Upper lobe of right lung (tissue), 1 donor: ENCODE measurements at places on chromosomes 11 and 22. TPM values are rescaled to one million over a fixed set of nuclear protein-coding genes. Genes with fewer than 3 reads are reported as not detected.

- no peaks in the 10 kb centered on the region for H3K27me3 ChIP-seq
- H3K4me3 ChIP-seq, result no peak overlapping the region
- no peak for DNase-seq
- H3K4me1 ChIP-seq, result no peaks in the 10 kb centered on the region
- no peak overlapping the region for H3K27ac ChIP-seq
- no peaks in the 10 kb centered on the region for H3K36me3 ChIP-seq
These were observed 345.8 kb downstream of the CNTN5 start for GRCh38 chr11:99366546-99366945.

DNA sequence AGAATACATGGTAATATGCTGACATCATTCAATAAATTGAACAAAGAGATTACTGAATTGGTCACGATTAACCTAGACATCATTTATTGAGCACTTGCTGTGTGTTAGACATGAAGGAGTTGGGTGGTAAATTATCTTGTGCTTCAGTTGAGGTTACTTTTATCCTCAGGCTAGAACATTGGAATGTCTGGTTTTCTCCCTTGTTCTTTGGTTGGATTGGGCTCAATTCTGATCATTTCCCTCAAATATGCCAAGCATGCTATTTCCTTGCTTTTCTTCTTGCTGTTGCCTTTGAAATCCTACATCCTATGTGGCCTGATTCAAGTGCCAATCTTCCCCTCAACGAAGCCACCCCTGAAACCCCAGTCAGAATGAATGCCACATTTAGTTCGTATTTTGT is 65.8 kb downstream of the DEUP1 start:
- no peaks in the 10 kb centered on the region for H3K4me1 ChIP-seq
- no peak for DNase-seq
- H3K4me3 ChIP-seq, result no peak overlapping the region
- no peak overlapping the region for H3K27ac ChIP-seq
- H3K36me3 ChIP-seq, result no peaks in the 10 kb centered on the region

DNA sequence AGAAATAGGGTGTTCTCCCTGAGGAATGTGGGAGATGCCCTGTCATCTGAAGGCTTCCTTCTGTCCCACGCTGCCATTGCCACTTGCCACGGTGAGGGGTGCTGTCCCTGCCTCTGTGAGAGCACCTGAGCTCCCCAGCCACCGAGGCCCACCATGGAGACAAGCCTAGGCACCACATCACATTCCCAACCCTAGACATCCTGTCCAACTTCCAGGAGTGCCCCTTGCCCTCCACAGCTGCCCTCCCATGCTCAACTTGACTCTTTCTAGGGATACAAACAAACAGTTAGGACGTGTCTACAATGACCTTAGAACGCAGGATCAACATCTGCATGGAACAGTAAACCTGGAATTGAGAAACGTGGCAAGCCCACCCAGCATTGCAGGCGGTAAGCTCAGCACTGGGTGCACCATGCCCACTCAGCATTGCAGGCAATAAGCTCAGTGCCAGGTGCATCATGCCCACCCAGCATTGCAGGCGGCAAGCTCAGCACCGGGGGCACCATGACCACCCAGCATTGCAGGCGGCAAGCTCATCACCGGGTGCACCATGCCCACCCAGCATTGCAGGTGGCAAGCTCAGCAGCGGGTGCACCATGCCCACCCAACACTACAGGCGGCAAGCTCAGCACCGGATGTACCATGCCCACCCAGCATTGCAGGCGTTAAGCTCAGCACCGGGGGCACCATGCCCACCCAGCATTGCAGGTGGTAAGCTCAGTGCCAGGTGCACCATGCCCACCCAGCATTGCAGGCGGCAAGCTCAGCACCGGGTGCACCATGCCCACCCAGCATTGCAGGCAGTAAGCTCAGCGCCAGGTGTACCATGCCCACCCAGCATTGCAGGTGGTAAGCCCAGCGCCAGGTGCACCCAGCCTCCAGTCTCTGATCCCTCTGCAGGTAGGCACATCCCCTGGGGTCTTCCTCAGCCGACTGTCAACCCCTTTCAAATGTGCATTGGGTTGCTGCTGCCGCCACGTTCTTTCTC is 1463.9 kb downstream of the TBC1D22A start:
- no peak overlapping the region for H3K4me3 ChIP-seq
- DNase-seq, result no peak
- H3K27ac ChIP-seq, result no peak overlapping the region

DNA sequence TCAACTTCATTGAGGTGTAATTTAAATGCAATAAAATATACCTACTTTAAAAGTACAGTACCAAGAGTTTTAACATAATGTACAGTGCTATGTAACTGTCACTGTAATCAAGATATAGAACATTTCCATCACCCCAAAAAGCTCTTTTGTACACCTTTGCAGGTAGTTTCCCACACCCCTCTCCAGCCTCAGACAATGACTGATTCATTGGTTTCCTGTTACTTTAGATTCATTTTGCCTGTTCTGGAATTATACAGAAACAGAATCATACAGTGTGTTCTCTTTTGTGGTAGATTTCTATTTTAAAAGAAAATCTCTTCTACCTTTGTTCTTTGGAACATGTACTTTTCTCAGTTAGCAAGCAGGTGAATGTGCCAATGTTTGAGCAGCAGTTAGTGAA is 38.2 kb downstream of the SHISA8 start:
- H3K36me3 ChIP-seq, result peaks cover 94% of the 10 kb centered on the region
- DNase-seq, result no peak
- no peaks in the 10 kb centered on the region for H3K4me1 ChIP-seq
- no peaks in the 10 kb centered on the region for H3K27me3 ChIP-seq
- H3K4me3 ChIP-seq, result no peak overlapping the region

DNA sequence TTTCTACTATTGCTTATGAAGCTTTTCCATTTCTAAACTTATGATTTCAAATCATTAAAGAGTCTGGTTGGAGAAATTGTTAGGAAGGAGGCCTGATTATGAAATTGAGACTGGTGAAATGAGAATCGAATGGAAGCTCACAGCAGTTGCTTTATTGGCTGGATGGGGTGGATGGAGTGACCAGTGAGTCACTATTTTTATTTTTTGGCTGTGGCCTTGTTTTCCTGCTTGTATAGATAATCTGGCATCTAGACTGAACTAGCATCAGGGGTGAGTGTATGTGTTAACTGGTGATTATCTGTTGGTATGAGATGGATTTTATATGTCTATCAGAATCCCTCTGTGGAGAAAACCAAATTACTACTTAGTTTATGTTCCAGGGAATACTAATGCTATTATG is 36.2 kb downstream of the UVRAG start:
- no peak overlapping the region for H3K4me3 ChIP-seq
- peak overlapping the region; percentile 32 for H3K27ac ChIP-seq
- no peaks in the 10 kb centered on the region for H3K27me3 ChIP-seq
- H3K4me1 ChIP-seq, result peaks cover 19% of the 10 kb centered on the region
- no peak for DNase-seq

DNA sequence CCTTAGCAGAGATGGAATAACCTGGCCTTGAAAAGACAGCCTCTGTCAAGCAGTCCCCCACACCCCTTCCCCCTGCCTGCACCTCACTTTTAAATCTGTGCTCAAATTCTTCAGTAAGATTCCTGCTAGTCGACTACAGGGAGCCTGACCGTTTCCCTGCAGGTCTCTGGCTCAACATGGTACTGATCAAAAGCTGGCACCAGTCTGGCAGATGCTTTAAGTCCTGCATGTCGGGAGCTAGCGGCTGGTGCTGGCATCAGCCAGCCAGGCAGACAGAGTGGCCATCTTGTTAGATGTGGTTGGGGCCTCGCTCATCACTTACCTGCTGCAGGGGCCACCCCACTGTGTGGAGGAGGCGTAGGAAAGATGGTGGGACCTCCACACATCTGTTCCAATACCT is 204.4 kb upstream of the SORL1-AS1 start:
- H3K4me1 ChIP-seq, result peaks cover 9% of the 10 kb centered on the region
- DNase-seq, result no peak
- H3K27me3 ChIP-seq, result no peaks in the 10 kb centered on the region
- no peak overlapping the region for H3K4me3 ChIP-seq
- H3K36me3 ChIP-seq, result no peaks in the 10 kb centered on the region

DNA sequence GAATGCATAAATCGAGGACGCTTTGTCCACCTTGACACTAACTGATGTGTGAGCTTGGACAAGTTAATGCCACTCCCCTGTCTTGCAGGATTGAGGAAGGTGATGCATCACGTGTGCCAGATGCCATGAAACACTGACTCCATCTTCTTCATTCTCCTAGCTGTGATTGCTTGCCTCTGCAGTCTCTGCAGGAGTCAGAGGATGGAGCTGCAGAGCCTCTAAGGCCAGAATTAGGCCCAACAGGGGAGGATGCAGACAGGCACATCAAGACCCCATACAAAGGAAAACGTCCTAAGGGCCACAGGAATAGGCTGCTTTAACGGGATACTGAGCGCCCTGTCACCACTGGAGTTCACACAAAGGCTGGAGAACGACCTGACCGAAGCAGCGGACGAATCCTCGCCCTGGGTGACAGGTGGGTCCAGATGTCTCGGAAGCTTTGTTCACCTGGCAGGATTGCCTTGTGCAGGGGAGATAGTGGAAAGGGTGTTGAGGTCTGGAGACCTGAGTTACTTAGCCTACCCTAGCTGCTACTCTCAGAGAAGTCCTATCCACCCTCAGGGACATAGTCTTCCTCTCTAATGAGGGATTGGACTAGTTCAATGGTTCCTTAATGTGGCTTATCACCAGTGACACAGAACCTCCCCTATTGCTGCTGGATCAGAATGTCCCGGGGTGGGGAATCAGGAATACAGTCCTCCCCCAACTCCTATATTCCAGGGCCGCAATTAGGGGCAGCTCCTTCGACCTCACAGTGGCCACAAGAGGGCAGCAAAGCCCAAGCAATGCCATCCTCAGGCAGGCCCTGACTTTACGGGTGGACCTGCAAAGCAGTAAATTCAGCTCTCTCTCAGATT is 32.4 kb downstream of the DBX1 start:
- H3K27me3 ChIP-seq, result peaks cover 6% of the 10 kb centered on the region
- H3K4me3 ChIP-seq, result no peak overlapping the region
- peak; percentile 83 for DNase-seq
- no peaks in the 10 kb centered on the region for H3K36me3 ChIP-seq

DNA sequence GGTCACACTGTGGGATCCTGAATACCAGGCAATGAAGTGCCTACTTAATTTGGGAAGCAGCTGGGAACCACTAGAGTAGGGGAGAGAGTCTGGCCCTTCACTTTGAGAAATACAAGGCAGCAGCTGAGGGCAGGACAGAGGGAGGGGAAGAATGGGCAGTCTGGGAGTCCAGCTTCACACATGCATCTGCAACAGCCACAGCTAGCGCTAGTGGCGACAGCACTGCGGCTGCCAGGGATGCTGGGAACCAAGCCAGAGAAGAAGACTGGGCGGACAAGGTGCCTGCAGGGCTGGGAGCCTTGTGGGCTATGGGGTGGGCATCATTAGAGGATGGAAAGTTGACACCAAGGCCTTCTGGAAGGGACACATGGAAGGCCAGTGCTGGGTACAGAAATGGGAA is 15.8 kb downstream of the SCUBE2 start:
- H3K36me3 ChIP-seq, result no peaks in the 10 kb centered on the region
- no peaks in the 10 kb centered on the region for H3K27me3 ChIP-seq
- no peak overlapping the region for H3K27ac ChIP-seq
- no peak overlapping the region for H3K4me3 ChIP-seq

GRCh38 chr22:48939441-48940265 is 888.0 kb downstream of the BRD1 start:
- H3K36me3 ChIP-seq, result no peaks in the 10 kb centered on the region
- H3K27ac ChIP-seq, result no peak overlapping the region
- peak; percentile 28 for DNase-seq
- H3K4me1 ChIP-seq, result no peaks in the 10 kb centered on the region
- H3K27me3 ChIP-seq, result no peaks in the 10 kb centered on the region

GRCh38 chr11:66340596-66341501 is 4.1 kb downstream of the BRMS1 start:
- no peaks in the 10 kb centered on the region for H3K27me3 ChIP-seq
- no peak overlapping the region for H3K4me3 ChIP-seq
- peaks cover 35% of the 10 kb centered on the region for H3K36me3 ChIP-seq
- peaks cover 30% of the 10 kb centered on the region for H3K4me1 ChIP-seq
- no peak overlapping the region for H3K27ac ChIP-seq
- DNase-seq, result peak; percentile 57

- no peak overlapping the region for H3K4me3 ChIP-seq
- peaks cover 21% of the 10 kb centered on the region for H3K4me1 ChIP-seq
- no peaks in the 10 kb centered on the region for H3K36me3 ChIP-seq
- H3K27ac ChIP-seq, result no peak overlapping the region
- DNase-seq, result no peak
These were observed 26.3 kb downstream of the PRCP start for GRCh38 chr11:82873919-82874333.

DNA sequence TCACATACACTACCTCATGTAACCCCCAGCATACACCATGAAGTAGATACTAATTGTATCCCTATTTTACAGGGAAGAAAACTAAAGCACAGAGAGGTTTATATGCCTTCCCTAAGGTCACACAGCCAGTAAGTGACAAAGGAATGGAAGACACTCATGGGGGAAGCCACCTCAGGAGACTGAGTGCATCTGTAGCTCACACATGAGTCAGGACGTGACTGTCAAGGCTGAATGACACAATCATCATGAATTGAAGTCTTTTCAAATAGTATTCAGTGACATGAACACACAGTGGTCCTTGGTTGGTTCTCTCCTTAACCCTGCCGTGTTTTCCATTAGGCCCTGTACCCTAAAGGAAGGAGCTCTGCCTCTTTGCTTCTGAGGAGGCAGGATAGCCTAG is 463.0 kb downstream of the NTM start:
- no peaks in the 10 kb centered on the region for H3K36me3 ChIP-seq
- H3K27ac ChIP-seq, result no peak overlapping the region
- H3K4me3 ChIP-seq, result no peak overlapping the region
- no peak for DNase-seq
- no peaks in the 10 kb centered on the region for H3K27me3 ChIP-seq
- H3K4me1 ChIP-seq, result no peaks in the 10 kb centered on the region

DNA sequence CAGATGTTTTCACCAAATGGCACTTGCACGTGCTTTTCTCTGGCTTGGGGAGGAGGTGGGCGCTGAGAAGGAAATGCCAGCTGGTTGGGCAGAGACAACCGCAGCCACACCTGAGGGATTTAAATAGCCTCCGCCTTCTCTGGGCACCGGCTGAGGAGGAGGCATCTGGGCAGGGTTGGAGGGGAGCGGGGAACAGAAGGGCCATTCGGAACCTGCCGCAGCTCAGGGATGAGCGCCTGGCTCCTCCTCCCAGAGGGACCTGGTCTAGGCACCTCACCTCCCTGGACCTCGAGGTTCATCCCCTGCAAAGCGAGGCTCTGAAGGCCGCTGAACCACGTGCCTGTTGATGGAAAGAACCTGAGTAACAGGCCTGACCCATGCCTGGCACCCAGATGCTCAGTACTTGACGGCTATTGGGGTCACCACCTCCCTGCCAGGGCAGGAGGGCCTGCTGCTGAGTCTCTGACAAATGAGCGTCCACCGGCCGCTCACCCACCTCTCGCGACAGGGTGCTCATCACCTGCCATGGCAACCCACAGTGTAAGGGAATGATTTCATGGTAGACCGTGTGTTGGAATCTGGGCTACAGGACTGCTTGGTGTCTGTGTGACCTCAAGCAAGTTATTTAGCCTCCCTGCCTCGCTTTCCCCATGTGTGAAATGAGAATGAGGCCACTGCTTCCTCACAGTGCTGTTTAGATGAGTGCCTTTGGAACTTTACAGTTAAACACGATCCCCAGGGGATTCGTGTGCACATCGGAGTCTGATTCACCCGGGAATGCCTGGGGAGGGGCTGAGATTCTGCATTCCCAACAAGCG is 2.0 kb upstream of the KDELR3 start:
- no peaks in the 10 kb centered on the region for H3K36me3 ChIP-seq
- H3K27me3 ChIP-seq, result peaks cover 41% of the 10 kb centered on the region
- H3K27ac ChIP-seq, result no peak overlapping the region
- peaks cover 12% of the 10 kb centered on the region for H3K4me1 ChIP-seq
- peak; percentile 41 for DNase-seq
- no peak overlapping the region for H3K4me3 ChIP-seq

DEFB131B gene
- total RNA-seq, result not detected

KCNK7 gene
- total RNA-seq, result 1.3 TPM
